CD4-positive, alpha-beta T cell treated with Interleukin-4 for 4 hours (primary cell): ENCODE measurements at places on chromosomes 3 and 15.

DNA sequence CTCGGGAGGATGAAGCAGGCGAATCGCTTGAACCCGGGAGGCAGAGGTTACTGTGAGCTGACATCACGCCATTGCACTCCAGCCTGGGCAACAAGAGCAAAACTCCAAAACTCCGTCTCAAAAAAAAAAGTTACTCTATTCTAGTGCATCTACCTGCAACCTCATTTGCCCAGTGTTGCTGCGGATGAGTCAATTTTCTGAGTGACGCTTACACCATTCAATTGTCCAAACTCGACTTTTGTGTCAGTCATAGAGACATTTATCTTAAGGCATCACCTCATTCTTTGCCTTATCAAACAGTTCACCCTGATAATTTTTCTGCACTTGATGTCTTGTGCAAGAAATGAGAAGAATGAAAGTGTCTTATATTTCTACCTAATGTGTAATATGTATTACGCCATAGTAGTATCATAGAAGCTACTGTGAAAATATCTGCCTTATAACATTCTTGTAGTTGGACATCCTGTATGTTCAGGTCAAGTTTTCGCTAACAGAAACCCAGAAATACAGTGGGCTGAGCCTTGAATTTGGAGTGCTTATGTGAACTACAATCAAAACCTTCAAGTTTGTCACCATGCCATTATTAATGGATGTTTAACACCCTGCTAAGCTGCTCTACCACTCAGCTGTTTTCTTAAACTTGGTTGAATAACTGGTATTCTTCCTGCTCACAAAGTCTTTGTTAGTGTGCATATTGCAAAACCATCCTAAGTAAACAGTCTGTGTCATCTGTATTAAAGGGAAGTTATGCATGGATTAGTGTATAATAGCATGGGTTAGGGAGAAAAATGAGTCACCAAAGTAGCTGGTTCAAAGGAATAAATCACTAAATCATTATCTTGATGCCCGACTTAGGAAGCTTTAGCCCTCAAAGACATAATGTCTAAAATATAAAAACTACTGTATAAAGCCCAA is 531.0 kb upstream of the NR2F2 start:
- DNase-seq, result no peak

DNA sequence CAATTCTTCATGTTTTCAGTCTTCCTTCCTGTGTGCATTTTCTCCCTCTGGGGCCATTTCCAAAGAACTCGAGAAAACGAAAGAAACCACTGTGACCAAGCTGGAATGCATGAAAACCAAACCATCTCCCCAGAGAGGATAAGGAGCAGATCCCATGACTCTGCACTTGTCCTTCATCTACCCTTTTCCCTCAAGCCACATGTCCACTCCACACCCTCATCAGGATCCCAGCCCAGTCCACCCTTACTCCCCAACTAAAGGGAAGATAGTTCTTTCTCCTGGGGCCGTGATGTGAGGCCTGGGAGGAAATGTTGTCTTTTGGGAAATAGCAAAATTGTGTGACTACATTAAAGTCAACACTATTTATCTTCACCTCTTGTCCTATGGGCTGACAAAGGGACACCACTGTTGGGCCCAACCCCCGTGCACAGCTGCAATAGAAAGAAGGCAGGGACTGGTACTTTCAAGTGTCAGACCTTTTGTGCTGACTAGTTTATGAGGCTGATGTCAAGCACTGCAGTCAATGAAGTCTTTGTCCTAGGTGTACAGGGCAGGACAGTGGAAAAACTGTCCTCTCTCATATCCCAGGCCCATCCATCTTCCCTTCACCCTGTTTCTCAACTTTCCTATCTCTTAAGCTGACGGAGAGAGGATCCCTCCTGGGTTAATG is 487.1 kb upstream of the NR2F2 start:
- DNase-seq, result no peak

- DNase-seq, result no peak
Observed at GRCh38 chr15:73371812-73372211, 3.1 kb upstream of the HCN4 start.

- no peak for DNase-seq
Observed at GRCh38 chr15:87135109-87135508, 1055.4 kb downstream of the AGBL1 start.

- no peak for DNase-seq
Observed at GRCh38 chr3:146638718-146639117, 33.6 kb upstream of the PLSCR5 start.

- no peak for DNase-seq
Observed at GRCh38 chr3:38966811-38967692, 84.7 kb downstream of the SCN11A start.

GRCh38 chr3:195411836-195412235 is 31.0 kb downstream of the ACAP2 start:
- no peak for DNase-seq
